ENCODE measurements at places on chromosomes 1 and 21.

DNA sequence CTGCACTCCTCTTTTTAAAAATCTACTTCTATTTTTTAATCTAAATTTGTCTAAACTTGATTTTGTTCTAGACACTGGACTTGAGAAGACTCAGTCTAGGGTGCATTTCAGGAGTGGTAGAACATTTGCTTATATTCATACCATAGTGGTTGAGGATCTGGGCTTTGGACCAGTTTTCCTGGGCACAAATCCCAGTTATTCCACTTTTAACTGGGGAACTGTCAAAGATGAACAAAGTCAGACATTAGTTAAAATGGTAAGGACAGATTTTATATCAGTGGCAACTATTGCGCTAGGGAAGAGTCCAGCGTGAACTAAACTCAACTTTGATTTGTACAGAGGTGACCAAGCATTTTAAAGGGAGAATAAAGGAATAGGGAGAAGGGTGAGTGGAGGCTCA is 102.4 kb downstream of the FMN2 start:
- no peak for DNase-seq

GRCh38 chr21:38171723-38172344 is 85.0 kb upstream of the KCNJ15 start:
- no peak for DNase-seq

GRCh38 chr1:185368313-185368855 is 51.3 kb upstream of the IVNS1ABP start:
- DNase-seq, result no peak

GRCh38 chr1:8603220-8603616 is 214.2 kb downstream of the RERE start:
- no peak for DNase-seq

DNA sequence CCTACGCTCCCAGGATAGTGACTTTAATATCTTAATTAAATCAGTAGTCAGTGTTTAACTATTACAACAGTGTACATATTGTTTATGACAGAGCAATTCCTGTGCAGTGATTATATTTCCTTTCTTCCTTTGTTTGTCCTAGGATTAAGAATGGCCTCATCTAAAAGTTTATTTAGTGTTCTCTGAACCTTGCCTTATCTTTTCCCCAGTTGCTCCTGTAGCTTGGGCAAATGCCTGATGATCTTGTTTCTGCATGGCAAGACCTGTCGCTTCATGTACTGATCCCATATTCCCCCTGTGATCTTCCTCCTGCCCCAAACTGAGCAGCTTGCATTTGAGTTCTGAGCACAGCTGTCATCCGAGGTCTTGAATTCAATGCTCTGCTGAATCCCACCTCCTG is 69.1 kb upstream of the STUM start:
- DNase-seq, result no peak

DNA sequence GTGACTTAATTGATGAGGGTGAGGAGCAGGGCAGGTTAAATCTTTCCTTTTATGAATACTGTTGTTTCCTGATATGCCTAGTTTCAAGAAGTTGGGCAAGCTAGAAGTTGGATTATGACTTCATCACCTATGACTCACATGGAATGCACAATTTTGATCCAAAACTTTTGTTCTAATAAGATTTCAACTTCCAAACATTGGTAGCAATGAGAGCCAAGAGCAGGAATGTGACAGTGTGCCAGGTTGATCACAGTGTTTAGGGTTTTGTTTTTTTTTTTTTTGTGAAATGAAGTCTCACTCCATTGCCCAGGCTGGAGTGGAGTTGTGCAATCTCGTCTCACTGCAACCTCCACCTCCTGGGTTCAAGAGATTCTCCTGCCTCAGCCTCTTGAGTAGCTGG is 349.4 kb downstream of the DUSP10 start:
- no peak for DNase-seq

Data from stimulated activated CD8-positive, alpha-beta memory T cell treated with anti-CD3 and anti-CD28 coated beads, Interleukin-7, amount 100 ng/mL, for 1 hour (primary cell).